ENCODE measurements at places on chromosomes 2 and 18.

- DNase-seq = no peak
These were observed 212.4 kb upstream of the FSIP2 start for GRCh38 chr2:185526161-185526560.

- no peak for DNase-seq
These were observed 42.1 kb upstream of the EHBP1 start for GRCh38 chr2:62663411-62663810.

- DNase-seq = no peak
These were observed 83.6 kb upstream of the ETAA1 start for GRCh38 chr2:67313536-67313935.

DNA sequence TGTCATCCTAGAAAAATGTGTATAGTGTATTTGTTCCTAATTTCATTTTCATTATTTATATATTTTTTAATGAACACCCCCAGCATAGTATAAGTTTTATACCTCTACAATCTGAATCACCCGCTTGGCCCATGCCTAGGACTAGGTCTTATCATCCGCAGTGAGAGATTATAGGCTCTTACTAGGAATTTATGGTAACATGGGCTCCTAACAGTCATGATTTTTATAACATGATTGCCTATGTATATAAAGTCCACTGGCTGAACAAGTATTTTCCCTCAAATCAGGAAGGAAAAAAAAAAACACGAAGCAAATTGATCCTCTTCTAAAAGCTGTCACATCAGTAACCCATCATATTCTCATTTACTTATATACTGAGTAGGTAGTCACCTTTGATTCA lies 666.1 kb upstream of the NRXN1 start:
- DNase-seq = no peak

Measured in hematopoietic multipotent progenitor cell treated with erythropoietin and hydrocortisone succinate and interleukin-3 and kit ligand, for 8 days (in vitro differentiated cells).